Natural killer cell (primary cell): ENCODE measurements at places on chromosomes 16 and 17.

GRCh38 chr17:73196500-73196899 is 3.6 kb downstream of the COG1 start:
- no peak for DNase-seq

- DNase-seq = no peak
These were observed 33.8 kb upstream of the KPNB1 start for GRCh38 chr17:47615766-47616424.

DNA sequence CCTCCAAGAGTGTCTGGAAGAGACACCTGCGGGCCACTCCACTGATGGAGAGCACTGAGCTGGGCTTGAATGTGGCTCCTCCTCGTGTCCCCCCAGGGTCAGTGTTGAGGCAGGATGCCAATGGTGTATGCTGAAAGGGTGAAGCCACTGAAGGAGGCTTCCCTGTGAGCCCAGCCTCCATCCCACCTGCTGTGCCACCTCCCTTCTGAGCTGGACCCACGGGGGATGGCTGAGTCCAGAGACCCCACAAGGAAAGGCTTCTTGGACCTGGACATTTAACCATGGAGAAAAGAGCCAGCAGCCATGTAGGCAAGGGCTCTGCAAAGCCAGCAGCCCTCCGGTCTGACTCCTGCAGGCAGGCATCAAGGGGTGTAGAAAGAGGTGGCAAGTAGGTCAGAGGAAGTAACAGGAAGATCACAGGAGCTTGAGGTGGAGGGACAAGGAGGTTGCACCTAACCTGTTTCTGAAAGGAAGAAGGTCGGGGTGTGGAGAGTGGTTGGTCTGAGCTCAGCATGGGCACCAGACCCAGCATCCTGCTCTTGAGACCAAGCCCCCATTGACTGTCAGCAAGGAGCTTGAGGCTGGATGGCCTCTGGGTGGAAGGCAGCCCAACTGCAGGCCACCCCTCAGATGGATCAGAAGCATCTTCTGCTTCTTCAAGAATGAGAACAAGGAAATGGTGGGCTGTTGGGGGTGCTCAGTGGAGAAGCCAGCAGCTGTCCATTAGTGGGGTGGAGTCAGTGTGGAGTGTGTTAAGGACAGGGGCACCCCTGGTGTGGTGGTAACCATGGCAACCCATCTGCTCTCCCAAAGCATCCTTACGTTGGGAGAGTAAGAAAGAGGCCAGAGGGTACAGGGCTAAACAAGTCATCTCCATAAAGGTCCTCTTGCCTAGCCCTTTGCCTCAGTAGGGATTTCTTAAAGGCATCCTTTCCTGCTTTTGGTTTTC is 80.7 kb downstream of the PLD6 start:
- DNase-seq = peak; percentile 72

DNA sequence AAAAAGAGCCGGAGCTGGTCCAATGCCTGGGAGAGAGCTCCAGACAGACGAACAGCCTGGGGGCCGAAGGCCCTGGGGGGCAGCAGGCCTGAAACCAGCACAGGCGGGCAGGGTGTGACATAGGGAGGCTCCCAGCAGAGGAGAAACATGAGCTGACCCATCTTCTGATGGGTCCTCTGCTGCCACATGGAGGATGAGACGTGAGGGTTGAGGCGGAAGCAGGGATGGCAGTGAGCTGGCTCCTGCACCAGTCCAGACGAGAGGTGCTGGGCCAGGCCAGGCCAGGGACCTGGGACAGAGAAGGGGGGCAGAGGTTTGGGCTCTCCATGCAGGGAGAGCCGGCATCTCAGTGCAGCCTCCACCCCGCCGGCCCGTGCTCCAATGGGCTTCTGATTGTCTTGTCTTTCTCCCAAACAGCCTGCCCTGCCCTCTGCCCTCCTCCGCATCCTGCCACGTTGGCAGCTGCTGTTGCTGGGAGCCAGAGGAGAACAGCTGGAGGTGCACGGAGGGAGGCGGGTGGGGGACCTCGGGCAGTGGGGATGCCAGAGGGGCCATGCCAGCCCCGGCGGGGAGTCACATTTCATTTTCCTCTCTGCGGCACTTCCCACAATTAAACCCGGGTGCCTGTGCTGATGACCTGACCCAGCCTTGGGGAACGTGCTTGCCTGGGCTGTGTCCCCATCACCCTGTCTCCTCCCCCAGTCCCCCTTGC is 139.1 kb upstream of the GSE1 start:
- DNase-seq = no peak

- no peak for DNase-seq
These were observed 817 bp downstream of the NDUFAF8 start for GRCh38 chr17:81239714-81240555.

DNA sequence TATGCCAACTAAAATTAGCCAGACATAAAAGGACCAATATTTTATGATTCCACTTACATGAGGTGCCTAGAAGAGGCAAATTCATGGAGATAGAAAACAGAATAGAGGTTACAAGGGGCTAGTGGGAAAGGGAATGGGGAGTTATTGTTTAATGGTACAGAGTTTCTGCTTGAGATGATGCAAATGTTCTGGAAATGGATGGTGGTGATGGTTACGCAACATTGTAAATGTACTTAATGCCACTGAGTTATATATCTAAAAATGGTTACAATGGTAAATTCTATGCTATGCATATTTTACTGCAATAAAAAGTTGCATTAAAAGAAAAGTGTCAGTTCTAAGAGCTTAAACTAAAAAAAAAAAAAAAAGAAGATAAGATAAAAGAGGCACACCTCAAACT is 17.9 kb downstream of the MT1X start:
- no peak for DNase-seq

GRCh38 chr16:23249830-23250229 is 52.3 kb upstream of the SCNN1B start:
- DNase-seq = no peak

DNA sequence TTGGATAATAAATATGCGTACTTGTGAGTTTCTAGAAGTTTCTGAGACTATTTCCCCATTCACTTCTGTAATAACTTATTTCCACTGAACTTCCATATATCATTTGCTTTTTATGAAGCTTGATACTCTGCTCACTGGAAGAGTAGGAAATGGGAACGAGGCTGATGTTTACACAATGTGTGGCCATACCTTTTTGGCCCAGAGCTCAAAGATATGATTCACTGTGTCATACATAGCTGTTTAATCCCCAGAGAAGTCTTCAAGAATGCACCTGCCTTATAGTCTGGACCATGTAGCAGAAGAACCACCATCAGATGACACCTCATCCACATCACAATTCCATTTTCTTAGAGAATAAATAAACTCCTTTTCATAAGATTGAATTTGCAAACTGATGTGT is 40.3 kb upstream of the TEKT3 start:
- DNase-seq = no peak
